Fibroblast of skin of back (primary cell): ENCODE measurements at places on chromosomes 16 and 17.
A peak's percentile ranks its signal among the peaks of the same experiment; 100 is the strongest.

DNA sequence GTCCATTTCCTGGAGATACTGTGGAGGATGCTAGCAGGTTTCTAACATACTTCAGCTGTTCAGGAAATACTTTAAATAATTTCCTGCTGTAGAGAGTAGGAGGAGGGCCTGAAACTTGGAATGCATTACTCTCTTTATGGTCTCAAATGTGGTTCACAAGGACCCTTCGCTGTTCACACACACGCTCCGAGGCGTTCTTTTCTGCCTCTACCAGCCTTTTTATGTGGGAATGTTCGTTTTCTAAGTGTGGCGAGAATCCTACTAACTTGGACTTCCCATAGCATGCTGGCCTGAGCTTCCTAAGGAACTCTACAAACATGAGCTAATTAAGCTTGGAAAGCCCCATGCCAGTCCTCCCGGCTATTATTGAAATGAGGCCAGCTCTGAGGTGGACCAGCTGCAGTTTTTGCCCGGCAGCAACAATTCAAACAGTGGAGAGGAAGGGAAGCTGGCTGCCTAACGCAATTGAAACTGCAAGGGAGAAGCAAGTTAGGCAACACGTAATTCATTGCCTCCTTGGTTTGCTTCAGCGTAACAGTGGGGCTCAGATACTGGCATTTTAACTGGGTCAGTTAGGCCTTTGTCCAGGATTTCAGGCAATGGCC, 18.9 kb downstream of the KPNA2 start:
- peak; percentile 72 for DNase-seq

DNA sequence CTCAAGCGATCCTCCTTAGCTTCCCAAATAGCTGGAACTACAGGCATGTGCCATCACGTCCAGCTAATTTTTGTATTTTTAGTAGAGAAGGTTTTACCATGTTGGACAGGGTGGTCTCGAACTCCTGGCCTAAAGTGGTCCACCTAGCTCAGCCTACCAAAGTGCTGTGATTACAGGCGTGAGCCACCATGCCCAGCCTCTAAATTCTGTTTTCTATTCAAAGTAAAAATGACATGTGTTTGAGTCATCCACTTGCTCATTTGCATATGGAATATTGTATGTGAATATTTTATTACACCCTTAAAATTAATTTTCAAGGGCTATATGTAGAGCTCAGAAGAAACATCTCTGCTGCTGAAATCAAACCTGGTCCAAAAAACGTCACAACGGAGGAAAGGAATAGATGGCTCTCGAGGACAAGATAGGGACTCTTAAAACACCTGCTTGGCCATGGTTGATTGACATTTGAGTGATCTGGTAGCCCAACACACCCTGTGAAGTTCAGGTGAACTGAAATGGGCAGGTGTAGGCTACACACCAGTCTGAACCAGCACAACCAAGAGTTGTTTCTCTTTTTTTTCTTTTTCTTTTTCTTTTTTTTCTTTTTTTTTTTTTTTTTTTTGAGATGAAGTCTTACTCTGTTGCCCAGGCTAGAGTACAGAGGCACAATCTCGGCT, 51.1 kb downstream of the SF3B3 start:
- peak; percentile 26 for DNase-seq

DNA sequence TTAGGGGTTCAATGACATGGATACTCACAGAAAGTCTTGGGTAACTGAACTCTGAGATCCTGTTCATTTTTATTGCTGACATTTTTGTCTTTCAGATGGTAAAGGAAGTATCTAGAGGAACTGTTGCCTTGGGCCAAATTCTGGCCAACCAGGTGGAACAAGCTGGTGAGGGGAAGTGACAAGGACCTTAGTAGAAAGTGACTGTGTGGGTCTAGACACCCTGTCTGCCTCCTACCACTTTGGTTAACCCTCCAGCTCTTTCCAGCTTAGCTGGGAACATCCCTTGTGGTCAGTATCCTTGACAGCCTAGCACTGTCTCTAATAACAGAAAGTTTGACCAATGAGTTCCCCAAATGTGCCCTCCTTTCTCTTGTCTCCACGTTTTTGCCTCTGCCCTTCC, 28.8 kb upstream of the PRKCB start:
- no peak for DNase-seq

DNA sequence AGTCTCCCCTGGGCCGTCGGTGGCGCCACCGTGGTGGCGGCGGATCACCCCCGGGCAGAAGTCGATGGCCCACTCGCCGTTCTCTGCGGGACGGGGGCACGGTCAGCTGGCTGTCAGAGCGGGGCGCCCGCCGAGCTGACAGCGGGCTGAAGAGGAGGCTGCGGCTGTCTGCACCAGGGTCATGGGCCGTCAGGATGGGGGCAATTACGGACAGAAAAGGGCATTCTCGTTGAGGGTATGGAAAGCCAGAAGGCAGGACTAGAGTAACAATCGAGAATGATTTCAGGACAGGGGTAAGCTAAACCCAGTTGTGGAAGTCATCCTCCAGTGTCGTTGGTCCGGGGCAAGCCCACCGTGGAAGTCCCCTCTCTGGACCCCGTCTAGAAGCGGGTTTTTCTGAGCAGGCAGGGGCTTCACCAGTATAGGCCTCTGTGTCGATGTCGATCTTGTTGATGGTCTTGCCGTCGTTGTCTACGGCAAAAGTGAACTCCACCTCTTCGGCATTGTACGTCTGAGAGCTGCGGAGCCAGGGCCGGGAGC, 1.7 kb downstream of the CHRNE start:
- no peak for DNase-seq

- no peak for DNase-seq
These were observed 37.2 kb upstream of the ULK2 start for GRCh38 chr17:19904924-19905323.

GRCh38 chr16:11667824-11668622, at the start of gene SNN:
TSS of gene SNN (plus strand) at chr16:11668455. CDS start at chr16:11676060, 7,605 bp downstream.
- DNase-seq, result peak; percentile 88
